ENCODE measurements at places on chromosomes 2 and 18.

DNA sequence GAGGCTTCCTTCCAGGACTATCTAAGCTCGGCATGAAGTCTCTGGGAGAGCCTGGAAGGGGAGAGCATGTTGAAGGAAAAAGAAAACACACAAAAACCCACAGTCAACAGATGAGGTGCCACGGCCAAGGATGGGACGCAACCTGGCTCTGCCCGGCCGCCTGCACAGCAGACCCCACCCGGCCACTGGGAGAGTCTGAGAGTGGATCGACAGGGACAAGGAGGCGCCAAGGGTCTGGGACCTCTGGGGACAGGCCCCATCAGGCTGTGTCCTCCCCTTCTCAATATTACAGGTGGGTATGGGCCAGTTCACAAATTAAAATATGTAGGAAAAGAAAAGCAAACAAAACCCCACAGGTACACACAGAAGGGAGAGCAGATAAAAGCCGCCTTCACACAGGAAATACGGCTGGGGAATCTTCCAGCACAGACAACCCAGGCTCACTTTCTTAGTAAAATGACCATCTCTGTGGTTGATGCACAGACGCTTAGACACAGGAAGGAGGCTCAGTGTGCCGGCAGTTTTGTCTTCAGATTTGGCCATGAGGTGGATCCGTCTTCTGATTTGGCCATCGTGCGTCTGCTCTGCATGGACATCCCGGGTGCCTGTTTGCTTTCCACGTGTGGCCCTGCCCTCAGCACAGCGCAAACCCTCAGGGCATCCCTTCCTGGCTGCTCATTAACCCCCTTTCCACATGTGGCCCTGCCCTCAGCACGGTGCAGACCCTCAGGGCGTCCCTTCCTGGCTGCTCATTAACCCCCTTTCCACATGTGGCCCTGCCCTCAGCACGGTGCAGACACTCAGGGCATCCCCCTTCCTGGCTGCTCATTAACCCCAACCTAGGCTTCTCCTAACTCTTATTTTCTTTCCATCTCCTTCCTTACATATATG lies 138.4 kb downstream of the EIPR1 start:
- DNase-seq = no peak

DNA sequence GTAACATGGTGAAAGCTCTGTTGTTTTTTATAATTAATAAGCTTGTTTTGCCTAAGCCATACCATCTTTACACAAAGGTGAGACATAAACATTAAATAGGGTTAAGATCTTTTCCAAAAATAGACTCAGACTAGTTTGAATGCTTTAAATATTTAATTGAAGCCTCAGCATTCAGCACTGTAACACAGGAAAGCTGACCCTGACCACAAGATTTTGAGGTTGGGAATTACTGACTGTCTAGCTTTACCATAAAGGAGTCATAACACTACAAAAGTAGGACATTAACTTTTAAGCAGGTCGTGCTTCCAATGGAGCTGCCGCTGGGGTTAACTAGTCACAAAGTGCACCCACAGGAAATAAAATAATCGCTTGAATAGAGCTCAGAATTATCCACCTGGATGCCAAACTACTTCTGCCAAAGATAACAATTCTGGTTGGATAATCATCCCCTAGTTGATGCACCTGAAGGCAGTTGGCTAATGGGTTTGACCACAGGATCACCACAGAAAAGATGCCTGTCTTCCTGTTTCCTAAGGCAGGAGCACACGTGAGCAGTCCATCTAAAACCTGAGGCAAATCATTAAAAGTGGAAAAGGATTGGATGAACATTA lies 106.2 kb downstream of the COBLL1 start:
- DNase-seq = no peak

GRCh38 chr2:172596776-172597175 lies 40.9 kb downstream of the PDK1 start:
- DNase-seq = no peak

GRCh38 chr2:37622450-37623100 lies 48.9 kb downstream of the CDC42EP3 start:
- DNase-seq = no peak

DNA sequence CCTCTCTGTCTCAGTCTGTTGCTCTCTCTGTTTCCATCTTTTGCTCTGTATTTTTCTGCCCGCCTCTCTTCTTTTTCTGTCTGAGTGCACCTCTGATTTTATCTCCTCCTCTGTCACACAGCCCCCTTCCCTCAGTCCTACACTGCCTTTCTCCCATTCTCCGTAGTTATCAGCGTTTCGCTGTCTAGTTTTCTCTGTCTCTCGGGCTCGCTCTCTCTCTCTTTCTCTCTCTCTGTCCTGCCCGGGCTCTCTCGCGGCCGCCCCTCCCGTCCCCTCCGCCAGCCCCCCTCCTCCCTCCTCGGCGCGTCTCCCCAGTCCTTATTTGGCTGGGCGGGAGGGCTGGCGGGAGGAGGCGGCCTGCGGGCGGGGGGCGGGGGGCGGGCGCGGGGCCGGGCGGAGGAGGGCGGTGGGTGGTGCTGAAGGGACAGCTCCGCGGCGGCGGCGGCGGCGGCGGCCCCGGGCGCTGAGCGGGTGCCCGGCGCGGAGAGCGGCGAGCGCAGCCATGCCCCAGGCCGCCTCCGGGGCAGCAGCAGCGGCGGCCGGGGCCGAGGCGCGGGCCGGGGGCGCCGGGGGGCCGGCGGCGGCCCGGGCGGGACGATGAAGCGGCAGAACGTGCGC lies at the start of gene KCNK3:
Gene KCNK3 (plus strand): TSS at position 444 of the 618 bp plus-strand sequence. CDS start 154 bp downstream, at position 598.
- DNase-seq = no peak

DNA sequence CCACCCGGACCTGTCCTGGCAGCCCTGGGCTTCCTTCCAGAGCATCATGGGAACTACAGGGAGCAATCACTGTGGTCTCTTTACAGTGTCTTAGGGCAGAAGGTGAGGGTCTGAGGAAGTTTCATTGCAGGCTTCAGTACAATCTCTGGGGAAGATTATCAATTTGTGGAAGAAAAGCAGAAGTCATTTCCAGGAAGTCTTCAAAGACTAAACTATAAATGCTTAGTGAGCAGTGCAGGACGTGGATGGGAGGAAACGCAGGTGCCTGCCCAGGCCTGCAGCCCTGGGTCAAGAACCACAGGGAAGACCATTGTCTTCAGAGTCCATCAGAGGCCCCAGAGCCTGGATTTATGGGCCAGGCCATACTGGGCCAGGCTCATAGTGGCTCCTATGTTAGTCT lies 54.3 kb downstream of the INO80C start:
- no peak for DNase-seq

DNA sequence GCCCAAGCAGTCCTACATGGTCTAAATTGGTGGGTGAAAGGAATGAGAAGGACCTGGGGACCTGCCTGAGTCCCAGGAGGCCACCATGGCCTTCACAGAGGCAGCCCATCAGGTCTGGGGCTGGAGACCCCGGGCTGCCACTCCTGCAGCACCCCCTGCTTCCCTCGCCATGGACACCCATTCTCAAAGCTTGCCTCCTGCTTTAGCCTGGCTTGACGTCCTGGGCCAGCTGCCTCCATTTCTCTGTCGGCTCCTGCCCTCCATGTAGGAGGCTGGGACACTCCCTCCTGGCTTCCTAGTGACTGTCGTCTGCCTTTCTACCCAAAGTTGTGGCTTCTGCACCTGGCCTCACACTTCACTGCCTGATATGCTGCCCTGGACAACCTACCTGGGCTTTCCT lies 198.6 kb downstream of the FAM210A start:
- no peak for DNase-seq

DNA sequence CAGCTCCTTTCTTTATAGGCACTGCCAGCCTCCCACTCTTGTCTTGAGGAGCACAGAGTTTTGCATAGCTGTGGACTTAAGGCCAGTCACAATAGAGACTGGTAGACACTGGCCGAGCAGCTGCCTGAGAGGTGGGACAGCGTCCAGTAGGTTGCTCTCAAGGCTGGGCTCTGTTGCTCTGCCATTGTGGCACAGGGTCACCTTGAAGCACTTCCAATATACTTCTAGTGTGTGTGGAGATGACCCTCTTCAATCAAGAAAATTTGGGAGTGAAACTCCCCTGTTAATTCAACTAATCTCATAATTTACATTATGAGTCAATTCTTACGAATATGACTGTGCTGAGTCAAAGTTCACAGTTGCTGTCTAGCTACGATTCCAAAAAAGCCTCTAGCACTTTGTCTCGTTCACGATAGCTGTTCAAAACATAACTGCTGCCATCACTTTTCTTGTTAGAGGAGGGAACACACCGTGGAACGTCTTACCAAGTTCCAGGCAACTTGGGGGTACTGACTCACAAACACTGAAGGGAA lies 636.2 kb downstream of the EPHA4 start:
- no peak for DNase-seq

DNA sequence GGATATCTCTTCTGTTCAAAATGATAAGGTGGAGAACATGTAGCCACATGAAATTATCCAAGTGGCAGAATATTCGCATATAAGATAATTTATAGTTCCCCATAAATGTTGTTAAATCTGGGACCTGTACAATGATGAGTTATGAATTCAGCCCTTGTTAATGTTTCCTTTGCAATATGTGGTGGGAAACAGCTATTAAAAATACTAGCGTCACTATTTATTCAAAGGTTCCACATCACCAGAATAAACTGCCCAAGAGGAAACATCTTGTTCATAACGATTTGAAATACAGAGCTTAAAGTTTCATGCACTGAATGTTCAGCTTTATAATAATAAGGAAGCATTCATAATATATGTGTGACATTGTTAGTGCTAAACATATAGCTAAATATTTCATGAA lies 223.9 kb upstream of the TCF4 start:
- DNase-seq = no peak

DNA sequence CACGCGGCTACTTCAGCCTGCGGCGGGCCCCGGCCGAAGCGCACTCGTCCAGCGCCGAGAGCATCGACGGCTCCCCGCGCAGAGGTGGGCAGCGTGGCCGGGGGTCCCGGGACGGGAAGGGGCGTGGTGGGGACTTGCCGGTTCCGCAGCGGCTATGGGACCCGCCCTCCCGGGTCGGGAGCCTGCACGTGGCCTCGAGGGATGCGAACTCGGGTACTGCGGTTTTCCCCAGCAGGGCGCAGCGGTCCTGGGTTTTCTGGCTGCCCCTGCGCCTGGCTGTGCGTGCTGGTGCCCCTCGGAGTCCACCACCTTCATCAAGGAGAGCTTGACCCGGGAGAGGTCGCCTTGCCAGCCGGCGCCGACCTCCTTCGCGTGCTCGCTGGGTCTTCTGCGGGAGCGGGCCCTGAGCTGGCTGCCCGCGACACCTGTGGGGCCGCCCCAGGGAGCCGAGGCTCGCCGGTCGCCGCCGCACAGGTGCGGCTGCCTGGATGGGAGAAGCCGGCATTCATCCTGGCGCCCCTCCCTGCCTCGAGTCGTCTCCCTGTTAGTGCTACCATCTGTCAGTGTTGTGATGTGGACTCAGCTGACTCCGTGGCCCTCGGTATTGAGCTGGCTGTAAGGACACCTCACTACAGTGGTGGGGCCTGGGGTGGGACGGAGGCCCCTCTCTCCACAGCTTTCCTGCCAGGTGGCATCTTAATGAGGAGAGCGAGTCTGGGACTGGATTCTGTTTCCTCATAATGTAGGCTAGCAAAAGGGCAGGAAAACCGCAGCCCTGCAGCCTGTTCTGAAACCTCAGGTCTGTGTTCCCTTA lies 177.3 kb downstream of the AGAP1 start:
- no peak for DNase-seq

DNA sequence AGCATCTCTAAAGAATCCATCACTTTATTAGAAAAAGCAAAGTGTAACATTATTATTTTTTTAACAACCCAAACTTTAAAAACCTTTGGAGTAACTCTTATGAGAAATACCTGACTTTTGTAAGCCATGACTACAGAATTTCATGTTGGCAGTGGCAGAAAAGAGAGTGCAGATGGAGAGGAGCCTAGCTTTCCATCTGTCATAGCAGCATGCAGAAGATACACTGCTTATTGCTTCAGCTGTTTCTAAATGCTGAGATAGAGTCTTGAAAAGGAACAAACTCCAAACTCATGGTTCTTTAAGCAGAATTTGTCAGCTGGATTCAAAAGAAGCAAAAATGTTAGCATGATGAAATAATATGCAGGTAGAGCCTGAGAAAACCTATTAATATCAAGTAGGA lies 1130.3 kb downstream of the DPP10 start:
- no peak for DNase-seq

GRCh38 chr2:207601774-207602173 lies 23.4 kb downstream of the METTL21A start:
- no peak for DNase-seq

DNA sequence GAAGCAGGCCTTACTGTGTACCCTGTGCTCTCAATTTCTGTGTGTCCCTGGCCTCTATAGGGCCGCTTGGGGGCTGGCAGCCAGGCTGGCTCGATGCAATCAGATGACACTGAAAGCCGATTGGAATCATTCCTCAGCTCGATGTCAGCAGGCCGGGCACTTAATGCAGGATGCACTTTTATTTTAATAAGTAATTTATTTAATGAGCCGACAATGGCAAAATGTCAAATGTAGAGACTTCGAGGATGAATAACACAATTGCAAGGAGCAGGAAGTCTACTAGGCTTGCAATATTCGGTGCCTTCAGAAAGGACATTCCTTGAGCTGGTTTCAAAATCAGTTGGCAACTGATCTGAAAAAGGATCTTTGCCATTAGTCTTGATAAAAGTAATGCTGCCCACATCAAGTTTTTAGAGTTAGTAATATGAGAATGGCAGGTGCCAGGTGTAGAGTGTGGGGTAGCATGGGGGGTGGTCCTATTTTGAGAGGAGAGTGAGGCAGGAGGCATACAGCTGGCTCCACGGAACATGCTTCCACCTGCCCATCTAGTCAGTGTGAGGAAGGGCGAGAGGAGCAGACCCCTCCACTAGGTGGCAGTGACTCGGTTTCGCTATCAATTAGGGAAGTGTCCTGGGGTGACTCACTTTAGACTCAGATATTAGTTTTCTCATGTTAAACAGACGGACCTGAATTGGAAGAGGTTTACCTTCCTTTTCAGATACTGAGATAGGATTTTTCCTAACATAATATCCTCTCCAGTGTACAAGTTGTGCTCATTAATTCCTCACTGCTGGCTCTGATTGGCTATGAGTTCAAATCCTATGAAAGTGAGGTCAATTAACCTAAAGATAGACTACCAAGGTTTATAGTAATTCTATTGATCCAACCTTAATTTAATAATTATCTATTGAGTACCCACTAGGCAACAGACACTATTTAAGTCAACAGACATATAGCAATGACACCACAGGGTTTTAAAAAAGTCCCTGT lies 80.9 kb downstream of the NABP1 start:
- DNase-seq = peak; percentile 9

GRCh38 chr2:214550786-214551185 lies 139.9 kb downstream of the VWC2L start:
- no peak for DNase-seq

GRCh38 chr2:97688062-97688827 lies 18.7 kb downstream of the C2orf92 start:
- no peak for DNase-seq

DNA sequence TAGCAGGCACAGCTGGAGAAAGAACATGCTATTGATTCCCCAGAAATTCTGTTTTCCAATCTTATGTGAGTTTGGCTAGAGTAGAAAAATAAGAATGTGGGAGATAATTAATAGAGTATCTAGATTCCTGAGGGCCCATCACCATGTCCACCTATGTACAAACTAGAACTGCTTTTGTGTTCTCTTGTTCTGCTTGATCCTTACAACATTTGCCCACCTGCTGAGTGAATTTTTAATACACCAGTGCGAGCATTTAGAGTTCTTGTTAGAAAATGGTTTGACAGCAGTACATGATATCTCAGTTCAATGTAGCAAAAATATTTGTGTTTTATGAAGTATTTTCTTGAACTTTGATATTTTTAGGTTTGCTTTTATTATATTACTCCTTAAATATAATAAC lies 52.3 kb upstream of the SPAG16 start:
- no peak for DNase-seq

GRCh38 chr2:16119741-16120140 lies 179.4 kb downstream of the MYCN start:
- no peak for DNase-seq

Data from stimulated activated CD8-positive, alpha-beta memory T cell treated with anti-CD3 and anti-CD28 coated beads, Interleukin-4, amount 100 ng/mL, for 4 hours (primary cell).